ENCODE measurements at places on chromosomes 1 and 21.

- DNase-seq = no peak
Measured at GRCh38 chr1:6434186-6434585, 9.6 kb downstream of the ESPN start.

DNA sequence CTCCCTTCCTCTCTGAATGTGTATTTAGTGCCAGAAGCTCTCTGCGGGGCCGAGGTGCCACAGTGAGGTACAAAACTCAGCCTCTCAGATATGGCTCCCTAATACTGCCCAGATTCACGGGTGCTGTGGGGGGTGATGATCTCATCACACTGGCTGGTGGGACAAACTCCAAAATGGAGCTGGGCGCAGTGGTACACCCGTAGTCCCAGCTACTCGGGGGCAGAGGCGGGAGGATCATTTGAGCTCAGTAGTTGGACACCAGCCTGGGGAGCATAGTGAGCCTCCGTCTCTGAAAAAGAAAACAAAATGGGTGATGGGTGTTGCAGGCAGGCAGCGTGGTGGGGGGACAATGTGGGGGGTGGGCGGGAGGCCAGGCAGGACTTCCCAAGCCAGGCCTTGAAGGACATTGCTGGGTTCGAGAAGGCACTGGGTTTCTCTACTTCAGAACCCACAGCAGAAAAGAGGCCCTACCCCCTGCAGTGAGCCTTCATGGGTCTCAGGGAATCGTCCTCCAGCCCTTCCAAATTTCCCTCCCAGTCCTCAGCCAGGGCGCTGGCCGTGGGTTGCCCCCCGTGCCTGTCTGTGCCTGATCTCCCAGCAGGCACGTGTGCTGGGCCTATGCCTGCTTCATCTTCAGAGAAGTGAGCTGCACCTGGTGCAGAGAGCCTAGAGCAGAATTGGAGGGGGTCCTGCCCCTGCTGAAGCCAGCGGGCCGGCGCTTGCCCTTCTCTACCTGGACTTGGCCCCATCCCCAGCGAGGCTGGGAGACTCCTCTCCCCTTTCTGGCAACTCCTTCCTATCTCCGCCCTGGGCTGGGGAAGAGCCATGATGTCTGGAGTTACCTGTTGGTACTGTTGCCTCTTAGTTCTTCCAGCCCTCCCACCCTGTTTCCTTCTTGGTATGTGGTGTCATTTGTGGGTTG, 14.0 kb downstream of the H6PD start:
- no peak for DNase-seq

GRCh38 chr21:43768868-43769167, 7.3 kb downstream of the CSTB start:
- no peak for DNase-seq

GRCh38 chr21:14533499-14534428, 12.4 kb downstream of the SAMSN1 start:
- DNase-seq = no peak

DNA sequence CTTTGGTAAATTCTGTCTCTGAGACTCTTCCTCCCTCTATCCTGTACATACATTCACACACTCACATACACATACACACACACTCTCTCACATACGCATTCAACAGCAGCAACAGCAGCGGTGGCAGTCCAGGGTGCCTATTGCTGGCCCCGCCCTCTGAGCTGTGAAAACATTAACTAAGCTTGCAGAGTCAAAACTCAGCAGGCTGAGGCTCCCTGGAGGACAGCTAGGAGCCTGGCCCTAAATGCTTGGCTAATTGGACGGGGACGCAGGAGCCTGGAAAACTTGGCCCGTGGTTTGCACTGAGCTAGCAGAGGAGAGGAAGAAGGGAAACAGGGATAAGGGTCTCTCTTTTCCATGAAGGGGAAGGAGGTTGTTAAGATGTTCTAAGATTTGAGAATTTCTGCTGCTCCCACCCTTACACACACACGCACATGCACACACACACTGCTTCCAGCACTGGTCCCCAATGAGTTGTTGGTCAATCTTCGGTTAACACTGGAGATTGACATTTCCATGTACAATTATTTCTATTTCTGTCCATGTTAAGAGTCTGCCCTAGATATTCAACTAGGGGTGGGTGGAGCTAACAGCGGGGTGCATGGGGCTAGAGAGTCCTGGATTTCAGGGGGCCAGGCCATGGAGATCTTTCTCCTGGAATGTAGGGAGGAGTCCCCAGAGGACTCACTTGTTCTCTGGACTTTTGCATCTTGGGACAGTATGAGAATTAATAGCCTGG, 94.2 kb downstream of the PLXNA2 start:
- DNase-seq = no peak

DNA sequence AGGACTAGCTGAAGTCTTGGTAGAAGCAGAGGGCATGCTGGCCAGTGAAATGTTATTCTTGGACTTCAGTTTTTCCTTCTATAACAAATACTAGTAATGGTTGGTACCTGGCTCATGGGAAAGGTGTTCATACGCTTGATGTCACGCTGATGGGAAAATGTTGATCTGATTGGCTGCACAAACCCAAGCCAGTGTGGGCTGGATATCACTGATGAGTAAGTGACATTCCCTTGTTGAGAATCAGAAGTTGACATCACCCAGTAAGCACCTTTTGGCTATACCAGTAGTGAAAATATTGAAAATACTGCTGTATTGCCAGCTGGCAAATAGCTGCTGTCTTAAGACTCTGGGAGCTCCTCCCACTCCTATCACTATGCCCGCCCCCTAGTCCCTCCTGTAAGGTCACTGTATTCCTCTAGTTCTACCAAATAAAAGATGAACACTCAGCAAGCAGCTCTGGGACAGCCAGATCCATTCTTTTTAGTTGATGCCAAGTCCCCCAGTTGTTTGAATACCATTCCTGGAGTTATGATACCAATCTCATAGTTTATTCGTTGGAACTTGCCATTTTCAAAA, 168.2 kb downstream of the GRIK1 start:
- DNase-seq = no peak

DNA sequence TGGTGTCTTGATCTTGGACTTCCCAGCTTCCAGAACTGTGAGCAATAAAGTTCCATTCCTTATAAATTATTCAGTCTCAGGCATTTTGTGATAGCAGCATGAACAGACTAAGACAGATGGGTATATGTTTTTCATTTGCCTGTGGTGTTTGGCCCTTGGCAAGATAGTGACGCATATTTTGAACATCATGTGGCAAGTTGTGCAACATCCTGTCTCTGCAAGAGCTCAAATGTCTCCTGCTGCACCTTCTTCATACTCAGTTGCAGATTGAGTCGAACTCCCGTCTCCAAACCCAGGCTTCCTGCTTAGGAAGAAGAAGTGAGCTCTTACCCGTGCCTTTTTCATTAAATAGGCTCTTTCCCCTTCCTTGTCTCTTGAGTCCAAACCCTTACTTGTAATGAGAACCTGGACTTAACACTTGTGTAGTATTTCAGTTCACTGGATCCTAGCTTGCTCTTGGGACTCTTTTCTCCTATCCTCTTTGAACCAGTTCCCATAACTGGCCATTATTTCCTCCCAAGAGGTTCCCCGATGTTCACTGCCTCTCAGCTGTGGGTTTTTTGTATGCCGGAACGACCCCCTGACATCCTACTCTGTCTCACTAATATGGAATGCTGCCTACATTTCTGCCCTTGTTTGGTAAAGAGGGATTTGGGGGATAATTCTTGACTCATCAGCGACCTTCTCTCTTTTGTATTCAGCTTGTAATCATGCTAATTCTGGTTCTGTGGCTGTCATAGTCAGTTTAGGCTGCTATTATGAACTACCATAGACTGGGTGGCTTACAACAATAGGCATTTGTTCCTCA, 125.0 kb upstream of the KCNK2 start:
- DNase-seq = no peak

GRCh38 chr1:1432951-1433803, 2.3 kb upstream of the VWA1 start:
- peak; percentile 99 for DNase-seq

DNA sequence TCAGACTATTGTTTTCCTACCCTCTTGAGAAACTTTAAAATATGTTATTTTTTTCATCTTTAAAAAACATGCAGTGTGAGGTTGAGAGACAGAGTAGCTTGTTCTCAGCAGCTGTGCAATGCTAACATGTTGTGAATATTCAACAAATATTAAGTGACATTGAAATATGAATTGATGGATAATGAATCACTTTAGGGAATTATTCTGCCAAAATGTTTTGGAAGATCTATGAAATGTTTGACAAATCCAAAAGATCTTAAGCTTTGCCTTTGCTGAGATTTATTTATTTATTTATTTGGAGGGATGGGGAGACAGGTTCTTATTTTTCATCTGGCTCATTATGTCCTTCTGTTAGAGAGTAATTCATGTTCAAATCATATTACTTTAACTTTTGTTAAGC, 680.1 kb upstream of the CXADR start:
- DNase-seq = no peak

- no peak for DNase-seq
Measured at GRCh38 chr1:33524586-33524985, 52.1 kb downstream of the ZSCAN20 start.

- DNase-seq = no peak
Measured at GRCh38 chr1:34057347-34058130, 107.5 kb downstream of the CSMD2 start.

DNA sequence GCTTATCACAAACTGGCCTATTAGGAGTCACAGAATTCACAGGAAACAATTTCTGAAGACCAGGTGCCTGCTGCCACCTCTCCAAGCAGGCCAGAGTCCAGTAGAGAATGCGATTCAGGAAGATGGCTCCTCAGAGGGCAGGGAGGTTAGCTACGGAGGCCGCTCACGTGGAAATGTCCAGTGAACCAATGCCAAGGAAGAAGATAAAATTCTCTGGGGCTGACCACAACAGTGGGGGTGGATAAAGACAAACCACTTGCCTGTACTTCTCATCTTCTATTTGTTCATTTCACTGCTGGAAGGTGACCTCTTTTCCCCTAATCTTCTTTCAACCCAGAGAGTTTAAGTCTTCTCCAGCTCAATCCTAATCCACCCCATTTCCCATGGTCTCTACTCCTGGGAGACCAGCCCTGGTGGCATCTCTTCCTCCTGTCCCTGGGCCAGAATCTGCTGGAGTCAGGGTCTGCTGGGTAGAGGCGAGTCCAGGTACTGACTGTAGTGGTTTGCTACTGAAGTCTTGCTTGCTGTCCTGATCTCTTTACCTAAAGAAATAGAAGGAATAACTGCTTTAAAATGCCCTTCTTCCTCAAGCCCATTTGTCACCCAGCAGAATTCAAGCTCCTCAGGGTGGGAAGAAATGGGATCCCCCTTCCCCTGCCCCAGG, 3.2 kb downstream of the PSRC1 start:
- no peak for DNase-seq

- DNase-seq = no peak
Measured at GRCh38 chr1:35452106-35452774, 105.0 kb downstream of the KIAA0319L start.

GRCh38 chr1:203340112-203340790, 10.7 kb downstream of the FMOD start:
- peak; percentile 71 for DNase-seq

GRCh38 chr1:94384485-94385265, 33.5 kb upstream of the ABCD3 start:
- peak; percentile 54 for DNase-seq

GRCh38 chr1:160797271-160797709, 1.3 kb downstream of the LY9 start:
- DNase-seq = no peak

DNA sequence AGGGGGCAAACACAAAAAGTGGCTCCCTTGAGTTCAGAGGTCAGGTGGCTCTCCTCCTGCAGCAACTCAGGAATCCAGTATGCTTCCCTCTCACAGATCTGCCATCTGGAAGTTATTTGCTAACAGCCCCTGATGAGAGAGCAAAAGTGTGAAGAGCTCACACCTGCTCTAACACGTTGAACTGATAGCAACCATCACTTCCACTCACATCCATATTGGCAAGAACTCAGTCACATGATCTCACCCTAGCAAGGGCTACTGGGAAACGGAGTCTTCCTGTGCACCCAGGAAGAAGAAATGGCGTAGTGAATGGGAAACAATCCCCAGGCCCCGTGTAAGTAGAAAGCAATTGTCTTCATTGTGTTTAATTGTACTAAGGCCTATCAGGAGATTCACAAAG, 20.7 kb upstream of the SLC45A1 start:
- peak; percentile 50 for DNase-seq

GRCh38 chr21:46066591-46067331, 31.2 kb upstream of the COL6A2 start:
- DNase-seq = no peak

GRCh38 chr1:203276408-203276807, 28.9 kb upstream of the BTG2 start:
- DNase-seq = no peak

GRCh38 chr1:91864017-91864700, 21.8 kb downstream of the TGFBR3 start:
- no peak for DNase-seq

DNA sequence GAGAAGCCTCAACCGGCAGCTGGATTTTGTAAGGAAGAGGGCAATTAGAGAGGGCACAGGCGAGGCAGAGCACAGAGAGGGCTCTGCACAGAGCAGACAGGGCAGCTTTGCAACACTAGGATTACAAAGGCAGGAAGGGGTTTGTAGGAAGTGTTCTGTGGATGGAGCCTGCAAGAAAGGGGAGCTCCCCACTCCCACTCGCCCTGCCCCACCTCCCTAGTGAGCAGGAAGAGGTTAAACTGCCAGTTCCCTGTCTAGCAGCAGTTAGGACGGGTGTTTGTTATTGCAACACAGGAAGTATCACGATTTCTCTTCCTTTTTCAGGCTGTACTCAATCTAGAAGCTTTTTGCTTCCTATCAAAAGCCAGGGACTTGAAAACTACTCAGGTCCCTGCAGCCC, 63.3 kb upstream of the LRRC8D start:
- DNase-seq = no peak

DNA sequence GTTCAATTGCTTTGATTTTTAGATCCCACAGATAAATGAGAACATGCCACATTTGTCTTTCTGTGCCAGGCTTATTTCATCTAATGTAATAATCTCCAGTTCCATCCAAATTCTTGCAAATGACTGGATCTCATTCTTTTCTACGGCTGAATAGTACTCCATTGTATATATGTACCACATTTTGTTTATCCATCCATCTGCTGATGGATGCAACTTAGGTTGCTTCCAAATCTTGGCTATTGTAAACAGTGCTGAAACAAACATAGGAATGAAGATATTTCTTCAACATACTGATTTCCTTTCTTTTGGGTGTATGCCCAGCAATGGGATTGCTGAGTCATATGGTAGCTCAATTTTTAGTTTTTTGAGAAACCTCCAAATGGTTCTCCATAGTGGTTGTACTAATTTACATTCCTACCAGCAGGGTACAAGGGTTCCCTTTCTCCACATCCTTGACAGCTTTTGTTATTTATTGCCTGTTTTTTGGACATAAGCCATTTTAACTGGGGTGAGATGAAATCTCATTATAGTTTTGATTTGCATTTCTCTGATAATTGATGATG, 344.4 kb downstream of the KCTD3 start:
- DNase-seq = no peak

- no peak for DNase-seq
Measured at GRCh38 chr1:117656202-117656641, 50.4 kb downstream of the TENT5C start.

DNA sequence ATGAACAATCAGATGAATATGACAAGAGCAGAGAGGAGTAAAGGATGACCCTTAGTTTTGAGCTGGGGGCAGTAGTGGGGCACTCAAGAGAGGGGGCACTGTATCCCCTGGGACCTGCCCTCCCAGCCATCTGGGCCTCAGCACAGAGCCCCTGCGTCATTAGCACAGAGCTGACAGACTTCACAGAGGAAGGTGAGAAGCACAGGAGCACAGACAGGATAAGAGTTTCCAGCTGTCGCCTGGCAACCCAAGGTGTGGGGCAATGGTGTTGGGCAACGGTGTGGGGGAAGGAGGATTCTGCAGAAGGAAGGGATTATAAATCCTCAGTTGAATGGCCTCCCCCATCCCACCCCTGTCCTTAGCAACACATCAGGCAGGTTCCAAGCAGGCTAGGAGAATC, 30.2 kb downstream of the RAB3B start:
- peak; percentile 54 for DNase-seq
